ENCODE measurements at places on chromosomes 7 and 10.

DNA sequence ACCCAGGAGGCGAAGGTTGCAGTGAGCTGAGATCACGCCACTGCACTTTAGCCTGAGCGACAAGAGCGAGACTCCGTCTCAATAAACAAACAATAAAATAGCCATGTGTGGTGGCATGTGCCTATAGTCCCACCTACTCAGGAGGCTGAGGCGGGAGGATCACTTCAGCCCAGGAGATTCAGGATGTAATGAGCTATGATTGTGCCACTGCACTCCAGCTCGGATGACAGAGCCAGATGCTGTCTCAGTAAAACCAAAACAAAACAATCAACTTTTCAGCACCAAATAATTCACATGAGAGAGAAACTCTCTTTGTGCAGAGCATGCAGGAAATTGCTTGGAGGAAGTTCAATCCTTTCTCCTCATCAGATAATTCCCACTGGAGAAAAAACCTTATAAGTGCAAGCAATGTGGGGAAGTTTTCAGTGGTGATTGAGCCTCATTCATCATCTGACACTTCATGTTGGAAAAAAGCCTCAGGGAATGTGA is 13.4 kb upstream of the FIS1 start:
- DNase-seq, result no peak

GRCh38 chr10:120253131-120253530 is 203.9 kb upstream of the PLPP4 start:
- DNase-seq, result no peak

DNA sequence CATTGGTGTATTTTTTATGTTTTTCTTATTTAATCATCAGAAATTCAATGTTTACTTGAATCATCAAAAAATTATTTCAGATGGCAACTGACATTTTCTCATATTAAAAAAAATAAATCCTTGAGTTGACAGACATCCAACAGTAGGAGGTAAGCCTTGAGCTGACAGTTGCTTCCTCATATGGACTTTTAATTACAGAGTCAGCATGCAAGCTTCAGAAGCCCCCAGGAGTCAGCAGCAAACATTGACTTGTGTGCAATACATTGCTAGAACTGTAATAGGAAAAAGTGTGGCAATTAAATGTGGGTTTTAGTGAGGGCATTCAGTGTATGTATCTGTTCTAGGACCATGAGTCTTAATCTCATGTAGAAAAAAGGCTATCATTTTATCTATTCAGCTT is 62.4 kb upstream of the TAS2R16 start:
- no peak for DNase-seq

- peak; percentile 63 for DNase-seq
Observed at GRCh38 chr7:2607923-2608904, 23.6 kb upstream of the TTYH3 start.

DNA sequence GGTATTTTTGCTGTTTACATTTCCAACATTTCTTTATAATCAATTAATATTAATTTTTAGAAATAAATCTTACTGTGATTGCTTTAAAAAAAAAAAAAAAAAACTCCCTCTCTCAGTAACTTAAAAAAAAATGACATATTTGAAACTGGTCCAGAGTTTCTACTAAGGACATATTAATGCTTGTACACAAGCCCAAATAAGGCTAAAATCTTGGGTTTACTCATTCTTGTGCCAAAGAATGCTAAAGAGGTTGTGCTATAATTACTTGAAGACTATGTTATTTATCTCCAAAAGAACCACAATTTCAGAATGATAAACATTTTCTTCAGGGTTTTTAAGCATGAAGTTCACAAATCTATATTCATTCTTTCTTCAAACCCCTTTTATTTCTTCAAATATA is 39.4 kb upstream of the PHF14 start:
- no peak for DNase-seq
